Frontal cortex (tissue), 4 donors: ENCODE measurements at places on chromosomes 16 and 17. TPM values are rescaled to one million over a fixed set of nuclear protein-coding genes. Genes with fewer than 3 reads are reported as not detected.

DNA sequence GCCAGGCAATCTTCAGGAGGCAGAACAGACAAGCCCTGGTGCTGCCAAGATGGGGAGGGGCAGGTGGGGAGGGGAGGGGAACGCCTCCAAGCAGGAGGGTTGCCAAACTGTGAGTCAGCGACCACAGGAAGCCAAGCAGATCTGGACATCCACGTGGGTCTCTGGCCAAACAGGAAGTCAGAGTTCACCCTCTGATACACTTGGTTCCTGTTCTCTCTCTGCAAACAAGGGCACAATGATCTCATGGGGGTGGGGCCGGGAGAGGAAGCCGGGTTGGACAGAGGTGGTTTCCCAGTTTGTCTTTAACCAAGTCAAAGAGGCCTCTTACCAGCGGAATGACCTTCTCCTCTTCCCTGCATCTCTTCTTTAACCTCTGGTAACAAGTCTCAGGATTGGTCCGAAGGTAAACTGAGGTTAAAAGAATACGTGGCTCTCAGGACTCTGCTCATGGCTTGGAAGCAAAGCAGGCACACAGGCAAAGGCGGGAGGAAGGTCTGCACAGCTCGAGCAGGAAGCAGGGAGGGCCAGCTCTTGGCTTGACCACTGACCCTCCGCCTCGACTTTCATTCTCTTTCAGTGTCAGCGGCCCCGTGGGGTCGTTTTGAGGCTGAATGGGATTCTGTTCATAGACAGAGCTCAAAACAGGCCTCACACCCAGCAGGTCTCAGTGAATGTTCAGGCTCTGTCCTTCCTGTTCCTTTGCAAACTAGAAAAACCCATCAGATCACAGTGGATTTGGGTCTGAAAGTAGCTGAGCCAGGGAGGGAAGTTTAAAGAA lies 32.9 kb downstream of the TK2 start:
- DNase-seq, result peak; percentile 89

DNA sequence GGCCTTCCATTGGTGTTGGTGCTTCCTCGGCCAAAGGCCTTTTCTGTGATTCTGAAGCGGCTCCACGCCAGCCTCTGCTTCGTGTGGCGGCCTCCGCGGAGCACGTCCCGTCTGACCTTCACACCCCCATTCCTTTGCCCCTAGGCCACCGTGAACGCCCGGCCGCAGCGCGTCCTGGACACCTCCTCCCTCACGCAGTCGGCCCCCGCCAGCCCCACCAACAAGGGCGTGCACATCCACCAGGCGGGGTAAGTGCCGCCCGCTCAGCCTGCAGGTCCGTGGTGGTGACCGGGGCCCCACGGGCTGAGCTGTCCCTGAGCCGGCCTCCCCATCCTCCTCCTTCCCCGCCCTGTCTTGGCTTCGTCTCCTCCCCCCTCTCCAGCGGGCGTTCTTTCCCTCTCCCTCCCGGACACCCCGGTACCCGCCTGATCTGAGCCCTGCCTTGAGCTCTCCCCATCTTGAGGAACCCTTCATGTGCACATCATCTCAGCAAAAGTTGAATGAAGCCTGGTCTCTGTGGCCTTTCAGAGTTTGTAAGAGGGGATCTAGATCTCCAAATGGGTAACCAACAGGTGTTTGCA lies 69.0 kb upstream of the CHMP6 start:
- DNase-seq, result no peak

DNA sequence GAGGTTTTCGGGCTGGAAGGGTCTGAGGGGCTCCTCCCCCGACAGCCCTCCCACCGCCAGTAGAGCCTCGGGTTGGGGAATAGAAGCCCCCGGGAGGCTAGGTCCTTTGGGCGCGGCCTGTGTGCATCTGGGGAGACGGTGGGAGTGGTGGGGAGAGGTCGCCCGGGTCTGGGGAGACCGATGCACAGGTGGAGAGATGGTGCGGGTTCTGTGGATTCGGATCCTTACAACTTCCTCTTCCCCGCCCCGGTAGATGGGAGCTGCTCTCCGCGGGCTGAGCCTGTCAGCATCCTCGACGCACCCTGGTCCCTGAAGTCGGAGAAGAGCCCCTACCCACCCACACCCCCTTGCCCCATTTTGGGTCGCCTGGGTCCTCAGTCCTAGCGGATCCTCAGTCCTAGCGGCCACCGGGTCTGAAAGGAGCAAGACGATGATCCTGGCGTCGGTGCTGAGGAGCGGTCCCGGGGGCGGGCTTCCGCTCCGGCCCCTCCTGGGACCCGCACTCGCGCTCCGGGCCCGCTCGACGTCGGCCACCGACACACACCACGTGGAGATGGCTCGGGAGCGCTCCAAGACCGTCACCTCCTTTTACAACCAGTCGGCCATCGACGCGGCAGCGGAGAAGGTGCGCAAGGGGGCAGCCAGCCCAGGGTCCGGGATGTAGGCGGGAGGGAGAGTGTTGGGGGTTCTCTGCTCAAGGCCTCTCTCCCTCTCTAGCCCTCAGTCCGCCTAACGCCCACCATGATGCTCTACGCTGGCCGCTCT lies 790 bp downstream of the BCKDK start:
- DNase-seq, result no peak

Gene TMC8
- 0.41 TPM for total RNA-seq

Gene CDC27
- 153 TPM for total RNA-seq

- DNase-seq, result no peak
These were observed 1839.2 kb downstream of the TP53TG3F start for GRCh38 chr16:35298460-35299243.
